ENCODE measurements at places on chromosomes 6 and 20. TPM values are rescaled to one million over a fixed set of nuclear protein-coding genes. Genes with fewer than 3 reads are reported as not detected.

Gene MARCKS
- total RNA-seq: 50.8 TPM

Gene BCAS1
- total RNA-seq: 0.98 TPM

Gene BTN1A1
- not detected for total RNA-seq

Gene SCGN
- 0.80 TPM for total RNA-seq

Data from breast epithelium (tissue), 4 donors.